ENCODE measurements at places on chromosomes 5 and 9. TPM values are rescaled to one million over a fixed set of nuclear protein-coding genes. Genes with fewer than 3 reads are reported as not detected.

Gene IL31RA
- 1.0 TPM for total RNA-seq

Gene C5orf22
- total RNA-seq = 16.5 TPM

GRCh38 chr9:134643222-134643671 is 1.6 kb downstream of the COL5A1 start:
- DNase-seq = no peak

DNA sequence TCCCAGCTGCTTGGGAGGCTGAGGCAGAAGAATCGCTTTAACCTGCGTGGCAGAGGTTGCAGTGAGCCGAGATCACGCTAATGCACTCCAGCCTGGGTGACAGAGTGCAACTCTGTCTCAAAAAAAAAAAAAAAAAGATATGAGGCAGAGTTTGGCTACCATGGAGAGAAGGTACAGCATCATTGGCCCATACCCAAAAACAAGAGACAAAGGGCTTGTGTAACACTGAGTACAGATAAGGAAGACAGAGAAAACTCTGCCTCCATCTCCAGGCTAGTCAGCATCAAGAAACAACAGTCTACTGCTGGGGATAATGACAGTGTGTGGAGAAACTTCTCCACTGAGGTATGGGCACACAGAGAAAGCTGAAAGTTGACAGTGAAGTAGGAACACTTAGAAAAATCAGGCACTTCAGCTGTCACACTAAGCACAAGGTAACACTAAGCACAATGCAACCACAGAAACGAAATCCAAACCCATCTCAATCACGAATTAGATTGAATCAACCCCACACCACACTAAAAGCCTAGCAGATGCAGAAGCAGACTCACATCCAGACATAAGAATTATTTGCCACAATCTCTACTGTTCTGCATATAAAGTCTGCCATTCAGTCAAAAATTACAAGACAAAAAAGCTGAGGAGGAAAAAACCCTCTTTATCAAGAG is 10.5 kb downstream of the PJA2 start:
- DNase-seq = no peak

Gene SH3RF2
- total RNA-seq = 8.1 TPM

- DNase-seq = no peak
Measured at GRCh38 chr5:167923396-167923795, 368.0 kb upstream of the WWC1 start.

Gene PFN3
- not detected for total RNA-seq

- DNase-seq = no peak
Measured at GRCh38 chr9:129200255-129200654, 22.2 kb upstream of the IER5L start.

Gene FOXD4
- total RNA-seq = not detected

Gene STOM
- 61.8 TPM for total RNA-seq

- DNase-seq = peak; percentile 94
Measured at GRCh38 chr9:76181020-76181641, 213.1 kb downstream of the RFK start.

GRCh38 chr5:59238126-59238902 is 655.2 kb downstream of the PDE4D start:
- DNase-seq = no peak

Gene SLC27A6
- 0.10 TPM for total RNA-seq

DNA sequence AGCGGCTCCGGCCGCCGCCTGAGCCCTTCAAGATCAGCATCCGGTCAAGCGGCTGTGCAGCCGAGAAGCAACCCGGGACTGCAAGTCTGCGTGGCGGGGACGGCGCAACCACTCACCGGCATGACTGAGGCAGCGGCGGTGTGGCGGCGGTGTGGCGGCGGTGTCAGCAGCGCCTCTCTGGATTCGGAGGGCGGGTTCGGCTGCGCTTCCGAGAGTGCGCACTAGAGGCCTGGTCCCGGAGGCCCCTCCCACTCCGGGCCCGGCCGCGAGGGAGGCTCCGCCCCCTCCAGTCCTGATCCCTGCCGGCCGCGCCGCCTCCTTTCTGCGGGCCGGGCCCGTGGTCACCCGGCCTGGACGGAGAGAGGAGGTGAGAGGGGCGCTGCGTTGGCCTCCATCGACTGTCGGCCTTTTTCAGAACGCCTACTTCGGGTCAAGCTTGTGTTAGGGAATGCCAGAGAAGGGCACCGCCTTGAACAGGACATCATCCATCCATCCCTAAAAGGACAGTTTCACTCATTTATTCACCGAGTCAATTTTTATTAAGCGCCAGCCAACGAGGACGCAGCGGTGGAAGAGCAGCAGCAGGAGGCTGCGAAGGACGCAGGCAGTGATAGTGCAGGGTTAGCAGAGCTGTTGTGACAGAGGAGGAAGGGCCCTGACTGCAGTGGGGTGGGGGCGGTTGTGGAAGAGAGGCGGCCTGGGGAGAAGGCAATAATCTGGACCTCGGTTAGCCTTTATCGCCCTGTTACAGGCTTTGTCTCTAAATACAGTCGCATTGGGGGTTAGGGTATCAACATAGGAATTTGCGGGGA is at the start of gene ATOX1:
TSS of gene ATOX1 (minus strand) at position 202 of the 812 bp plus-strand sequence. CDS start at position 122, 80 bp downstream.
- peak; percentile 65 for DNase-seq

DNA sequence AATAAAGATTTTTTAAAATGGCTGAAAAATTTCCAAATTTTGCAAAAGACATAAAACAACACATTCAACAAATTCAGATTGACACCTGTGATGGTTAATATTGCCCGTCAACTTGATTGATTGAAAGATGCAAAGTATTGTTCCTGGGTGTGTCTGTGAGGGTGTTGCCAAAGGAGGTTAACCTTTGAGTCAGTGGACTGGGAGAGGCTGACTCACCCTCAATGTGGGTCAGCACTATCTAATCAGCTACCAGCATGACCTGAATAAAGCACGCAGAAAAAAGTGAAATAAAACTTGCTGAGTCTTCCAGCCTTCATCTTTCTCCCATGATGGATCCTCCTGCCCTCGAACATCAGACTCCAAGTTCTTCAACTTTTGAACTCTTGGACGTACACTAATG is 868.0 kb upstream of the CTNND2 start:
- DNase-seq = no peak

- DNase-seq = peak; percentile 78
Measured at GRCh38 chr9:137129456-137130175, 9.3 kb upstream of the GRIN1 start.

Gene CFAP157
- total RNA-seq = 0.10 TPM

- DNase-seq = no peak
Measured at GRCh38 chr5:157030692-157031091, 28.2 kb downstream of the HAVCR1 start.

Gene CYSRT1
- total RNA-seq = 0.87 TPM

DNA sequence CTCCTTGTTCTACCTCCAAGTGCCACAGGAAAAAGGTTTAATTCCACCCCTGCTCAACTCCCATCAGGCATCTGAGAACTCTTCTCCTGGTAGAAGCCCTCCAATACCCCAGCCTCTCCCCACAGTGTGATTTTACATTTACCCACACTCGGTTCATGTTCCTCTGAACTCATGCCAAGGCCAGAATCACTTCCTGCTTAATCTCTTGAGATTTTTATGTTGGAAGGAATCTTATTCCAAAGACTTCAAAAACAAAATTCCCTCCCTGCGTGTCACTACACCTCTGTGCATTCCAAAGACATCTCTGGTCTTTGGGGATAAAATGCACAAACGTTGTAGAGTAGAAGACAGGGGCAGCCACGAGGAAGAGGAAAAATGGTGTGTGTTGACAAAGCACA is 186.8 kb downstream of the ACTL7B start:
- no peak for DNase-seq

Gene INIP
- total RNA-seq = 43.0 TPM

GRCh38 chr9:18741945-18742344 is 268.0 kb downstream of the ADAMTSL1 start:
- DNase-seq = no peak

DNA sequence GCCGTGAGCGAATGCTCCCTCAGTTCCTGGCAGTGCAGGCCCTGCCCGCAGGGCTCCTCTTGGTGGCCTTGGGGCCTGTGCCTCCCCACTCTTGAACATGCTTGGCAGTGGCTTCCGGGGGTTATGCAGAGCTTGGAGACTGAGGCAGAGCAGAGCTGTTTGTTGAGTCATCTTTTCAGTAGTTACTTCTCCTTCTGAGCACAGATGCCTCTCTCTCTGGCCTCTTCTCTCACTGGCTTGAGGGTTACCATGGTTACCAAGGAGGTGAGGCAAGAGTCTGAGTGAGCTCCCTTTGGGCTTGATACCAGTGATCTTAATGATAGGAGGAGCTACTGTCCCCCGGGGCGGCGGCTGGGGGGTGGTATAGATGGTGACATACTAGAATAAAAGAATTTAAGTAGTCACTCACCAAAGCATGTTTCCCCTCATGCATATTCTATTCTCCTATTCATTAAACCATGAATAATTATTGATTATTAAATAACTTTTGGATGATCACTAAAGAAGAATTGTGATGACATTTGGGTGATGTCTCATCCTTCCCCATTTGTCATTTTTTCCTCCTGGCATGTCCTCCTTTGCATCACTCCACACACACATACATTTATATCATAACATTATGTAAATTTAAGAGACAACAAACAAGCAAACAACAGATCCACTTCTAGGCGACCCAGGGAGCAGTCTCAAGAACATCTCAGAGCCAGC is 111.1 kb downstream of the ARHGAP26 start:
- DNase-seq = no peak

Gene STPG3
- not detected for total RNA-seq

GRCh38 chr5:60207040-60207439 is 313.5 kb upstream of the PDE4D start:
- no peak for DNase-seq

Gene MARCOL
- not detected for total RNA-seq

- no peak for DNase-seq
Measured at GRCh38 chr5:119031011-119031886, 39.6 kb upstream of the DMXL1 start.

GRCh38 chr9:84485539-84485938 is 145.0 kb upstream of the SLC28A3 start:
- DNase-seq = no peak

DNA sequence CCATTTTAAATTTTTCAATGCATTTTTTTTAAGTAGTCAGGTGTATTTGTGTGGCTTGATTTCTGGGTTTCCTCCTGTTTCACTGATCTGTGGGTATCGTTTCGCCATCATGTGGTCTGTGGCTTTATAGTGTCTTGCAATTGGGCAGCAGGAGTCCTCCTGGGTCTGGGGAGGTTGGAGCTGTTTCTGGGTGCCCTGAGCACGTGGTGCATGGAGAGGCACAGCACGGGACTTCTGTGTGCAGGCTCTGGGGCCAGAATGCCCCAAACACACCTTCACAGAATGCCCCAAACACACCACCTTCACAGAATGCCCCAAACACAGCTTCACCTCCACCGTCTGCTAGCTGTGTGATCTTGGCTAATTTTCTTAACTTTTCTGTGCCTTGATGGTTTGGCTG is 82.6 kb upstream of the COL5A1 start:
- no peak for DNase-seq

Gene DMXL1
- 45.5 TPM for total RNA-seq

- no peak for DNase-seq
Measured at GRCh38 chr9:105333076-105333475, 88.6 kb downstream of the SLC44A1 start.

GRCh38 chr5:33526755-33527154 is 86.0 kb downstream of the TARS1 start:
- DNase-seq = no peak

DNA sequence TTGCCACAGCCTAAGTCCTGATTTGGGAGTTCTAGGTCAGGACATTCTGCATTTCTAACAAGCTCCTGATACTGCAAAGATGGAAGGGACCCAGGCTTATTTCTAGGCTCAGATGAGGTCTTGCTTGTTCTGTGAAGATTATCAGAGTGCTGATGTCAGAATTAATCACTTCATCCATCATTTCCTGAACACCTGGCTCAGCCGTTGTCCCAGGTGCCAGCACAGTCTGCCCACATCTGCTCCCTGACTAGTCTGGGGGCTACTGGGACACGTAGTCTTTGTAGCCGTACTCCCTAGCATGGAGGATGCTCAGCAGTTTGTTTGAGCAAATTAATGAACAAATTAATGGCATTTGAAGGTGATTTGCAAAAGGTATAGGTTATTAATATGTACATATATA is 17.9 kb upstream of the SPINK4 start:
- no peak for DNase-seq

GRCh38 chr9:90393365-90394152 is 249.1 kb downstream of the DIRAS2 start:
- peak; percentile 93 for DNase-seq

DNA sequence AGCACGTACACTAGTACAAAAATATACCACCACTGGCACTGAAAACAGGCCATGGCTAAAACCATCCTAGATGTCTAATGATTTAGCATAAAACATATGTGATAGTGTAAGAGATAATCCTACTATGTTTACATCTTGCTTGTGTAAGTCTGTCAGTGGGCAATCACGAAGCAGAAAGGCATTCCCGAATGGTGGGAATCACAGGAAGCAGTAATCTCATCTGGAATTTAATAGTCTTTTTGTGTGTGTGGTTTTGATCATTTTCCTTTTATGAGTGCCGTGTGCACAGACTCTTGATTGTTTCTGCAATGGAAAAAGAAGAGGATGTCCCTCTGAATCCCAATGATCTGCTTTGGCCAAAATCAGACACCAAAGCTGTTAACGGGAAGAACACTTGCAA is 200.5 kb downstream of the EBF1 start:
- DNase-seq = no peak

- no peak for DNase-seq
Measured at GRCh38 chr5:173236531-173237142, 1.6 kb upstream of the NKX2-5 start.

Gene CDKN2B
- total RNA-seq = 27.5 TPM

DNA sequence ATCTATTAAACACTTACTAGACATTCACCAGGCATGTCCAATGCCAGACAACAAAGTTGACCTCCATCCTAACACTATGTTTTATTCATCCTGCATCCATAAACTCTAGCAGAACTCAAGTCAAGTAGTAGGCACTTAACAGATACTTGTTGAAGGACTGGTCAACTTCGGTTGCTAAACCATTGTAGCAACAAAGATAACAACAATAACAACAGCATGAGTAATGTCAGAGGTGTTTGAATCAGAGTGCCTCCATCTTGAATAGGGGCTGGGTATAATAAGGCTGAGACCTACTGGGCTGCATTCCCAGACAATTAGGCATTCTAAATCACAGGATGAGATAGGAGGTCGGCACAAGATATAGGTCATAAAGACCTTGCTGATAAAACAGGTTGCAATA is 180.5 kb upstream of the ZNF462 start:
- DNase-seq = peak; percentile 49

DNA sequence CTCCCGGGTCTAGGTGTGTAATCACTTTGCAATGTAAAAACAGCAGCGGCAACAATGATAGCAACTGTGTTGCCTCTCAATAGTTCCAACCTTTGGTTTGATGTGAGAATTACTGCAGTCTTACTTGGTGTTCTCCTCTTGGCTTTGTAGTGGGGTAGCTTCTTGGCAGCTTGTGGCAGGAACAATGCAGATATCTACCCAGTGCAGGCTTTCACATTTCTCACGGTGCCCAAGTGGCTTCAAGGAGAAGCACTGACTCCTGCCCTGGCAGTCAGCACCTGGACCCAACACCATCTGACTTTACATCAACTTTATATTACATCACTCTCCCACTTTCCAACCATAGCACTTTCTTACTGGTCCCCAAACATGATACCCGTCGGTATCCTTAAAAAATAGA is 28.4 kb upstream of the TIFAB start:
- DNase-seq = no peak

Gene SLC36A2
- not detected for total RNA-seq

Measured in renal cortical epithelial cell (primary cell).